EH (cell line): ENCODE measurements at places on chromosomes 11 and 22.
A peak's percentile ranks its signal among the peaks of the same experiment; 100 is the strongest.

- peak; percentile 50 for DNase-seq
These were observed at the start of gene LRP5 for GRCh38 chr11:68312117-68312779. Gene LRP5, plus strand, starts transcription at chr11:68312591. Its CDS starts 124 bp downstream, at chr11:68312715.

GRCh38 chr11:61935861-61936260 is 14.3 kb upstream of the BEST1 start:
- no peak for DNase-seq

GRCh38 chr22:27210111-27210730 is 552.8 kb downstream of the MIAT start:
- DNase-seq, result no peak

- DNase-seq, result no peak
These were observed 29.1 kb upstream of the APLNR start for GRCh38 chr11:57266157-57266556.

DNA sequence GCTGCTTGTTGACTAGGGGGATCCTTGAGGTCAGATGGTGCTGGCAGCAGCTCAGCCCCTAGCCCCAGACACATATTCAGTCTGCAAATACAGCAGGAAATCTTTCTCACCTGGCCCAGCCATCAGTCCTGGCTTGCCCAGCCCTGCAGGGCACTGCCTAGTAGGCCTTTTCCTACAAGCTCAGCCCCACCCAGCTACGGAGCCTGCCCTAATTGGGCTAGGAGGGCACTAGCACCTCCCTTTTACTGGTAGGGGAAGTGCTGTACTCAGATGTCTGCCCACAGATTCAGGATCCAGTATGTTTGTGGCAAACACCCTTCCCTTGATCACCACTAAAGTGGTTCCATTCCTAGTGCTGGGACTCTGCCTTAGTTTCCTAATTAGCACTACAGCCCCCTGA is 257.1 kb upstream of the CADM1 start:
- DNase-seq, result no peak

GRCh38 chr11:12909879-12910278 is 99.2 kb upstream of the RASSF10 start:
- no peak for DNase-seq
